COR-L47 (cell line): ENCODE measurements at places on chromosomes 6 and 20.
A peak's percentile ranks its signal among the peaks of the same experiment; 100 is the strongest.

DNA sequence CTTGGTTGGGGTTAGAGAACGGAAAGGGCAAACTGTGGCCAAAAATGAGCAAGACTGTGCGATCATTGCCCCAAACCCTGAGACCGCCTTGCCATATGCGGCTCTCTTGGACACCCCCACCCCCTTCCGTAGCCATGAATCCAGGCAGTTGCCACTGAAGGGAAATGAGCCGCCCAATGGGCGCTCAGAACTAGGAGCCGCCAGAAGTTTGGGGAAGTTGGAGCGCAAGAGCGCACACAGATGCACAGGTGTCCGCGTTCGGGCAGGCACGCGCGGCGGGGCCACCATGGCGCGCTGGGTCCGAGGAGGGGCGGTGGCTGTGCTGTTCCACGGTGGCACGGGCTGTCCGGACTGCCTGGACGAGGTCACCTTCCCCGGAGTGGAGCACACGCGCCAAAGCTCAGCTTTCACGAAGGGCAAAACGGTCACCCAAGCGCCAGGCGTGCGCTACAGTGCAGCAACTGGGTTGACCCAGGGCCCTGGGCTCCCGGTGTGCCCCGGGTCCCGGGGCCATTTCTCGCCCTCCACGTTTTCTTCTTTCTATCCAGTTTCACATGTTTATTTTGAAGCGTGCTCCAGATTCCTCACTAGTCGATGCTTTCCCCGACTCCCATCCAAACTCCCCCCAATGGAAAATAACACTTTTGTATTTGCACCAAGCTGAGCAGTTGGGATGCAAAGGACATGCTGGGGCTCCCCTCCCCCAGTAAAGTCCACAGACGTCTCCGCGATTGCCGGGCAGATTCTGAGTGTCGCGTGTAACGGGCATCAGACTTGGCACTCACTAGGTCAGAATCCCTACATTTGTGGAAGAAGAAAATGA is 906 bp upstream of the PDE10A start:
- no peak for DNase-seq

DNA sequence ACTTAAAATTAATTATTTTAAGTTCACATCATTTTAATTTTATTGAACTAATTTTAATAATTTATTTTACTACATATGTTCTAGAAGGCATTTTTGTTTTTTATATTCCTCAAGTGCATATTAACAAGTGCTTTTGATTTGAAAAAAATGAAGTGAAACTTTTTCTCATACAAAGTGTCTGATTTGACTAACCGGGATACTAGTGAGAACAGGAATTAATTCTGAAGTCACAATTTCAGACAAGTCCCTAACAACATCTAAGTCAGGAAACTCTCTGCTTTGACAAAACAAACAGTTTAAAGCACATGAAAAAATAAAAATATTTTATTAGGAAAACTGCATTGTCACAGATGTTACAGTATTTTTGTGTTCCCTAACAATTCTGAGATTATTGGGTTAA is 1166.3 kb upstream of the CITED2 start:
- no peak for DNase-seq

DNA sequence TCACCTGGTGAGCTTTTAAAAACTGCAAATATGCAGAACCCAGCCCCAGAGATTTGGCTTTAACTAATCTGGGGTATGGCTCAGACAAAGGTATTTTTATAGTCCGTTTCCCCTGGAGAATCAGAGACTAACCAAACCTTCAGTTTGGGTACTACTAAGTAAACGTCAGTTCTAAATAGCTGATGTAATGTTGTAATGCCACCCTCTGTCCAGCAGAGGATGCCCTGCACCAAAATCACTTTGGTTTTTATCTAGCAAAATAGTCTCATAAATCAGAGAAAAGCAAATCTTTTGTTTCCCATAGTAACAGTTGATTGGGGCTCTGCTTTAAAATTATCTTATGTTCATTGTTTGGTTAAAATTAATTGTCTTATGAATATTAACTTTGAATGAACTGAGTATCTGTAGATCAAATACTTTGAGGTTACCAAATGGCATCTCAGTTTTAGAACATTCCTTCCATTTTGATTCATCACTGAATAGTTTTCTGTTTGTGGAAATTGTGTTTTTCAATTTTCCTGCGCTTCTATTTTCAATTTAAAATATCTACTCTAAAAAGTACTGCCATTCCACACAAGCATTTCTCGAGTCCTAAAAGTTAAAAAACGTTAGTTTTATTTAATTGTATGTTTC is 278.3 kb upstream of the PLCB4 start:
- DNase-seq = peak; percentile 22

DNA sequence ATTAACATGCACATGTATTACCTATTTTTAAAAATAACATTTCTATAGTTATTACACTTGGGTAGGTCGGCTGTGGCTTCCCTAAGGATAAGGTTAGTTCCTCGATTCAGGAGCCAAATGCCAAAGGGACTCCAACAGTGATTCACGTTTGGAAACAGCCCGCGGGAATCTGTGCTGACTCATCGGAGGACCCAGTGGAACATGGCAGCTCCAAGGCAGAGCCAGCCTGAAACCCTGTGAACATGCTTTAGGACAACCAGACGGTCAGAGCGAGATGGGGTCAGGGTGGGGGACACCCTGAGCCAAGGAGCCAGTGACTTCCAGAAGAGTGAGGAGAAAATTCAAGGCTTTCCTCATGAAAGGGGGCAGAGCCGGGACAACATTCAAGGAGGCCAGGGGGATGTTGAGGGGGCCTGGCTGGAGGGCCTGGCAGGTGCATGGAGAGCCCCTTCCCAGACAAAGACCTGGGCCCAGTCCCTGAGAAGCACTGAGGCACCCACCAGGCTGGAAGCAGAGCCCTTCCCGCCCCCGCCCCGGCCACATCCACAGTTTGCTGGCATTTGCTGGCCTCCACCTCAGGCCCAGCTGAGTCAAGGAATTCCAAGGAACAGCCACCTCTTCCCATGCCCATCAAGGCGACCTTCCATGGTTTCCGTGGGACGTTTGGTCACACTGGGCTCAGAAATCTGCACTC is 133.2 kb downstream of the SNX5 start:
- DNase-seq = no peak

GRCh38 chr20:8066662-8067061 is 47.1 kb upstream of the TMX4 start:
- no peak for DNase-seq

GRCh38 chr6:113082745-113083144 is 735.6 kb downstream of the RFPL4B start:
- no peak for DNase-seq

DNA sequence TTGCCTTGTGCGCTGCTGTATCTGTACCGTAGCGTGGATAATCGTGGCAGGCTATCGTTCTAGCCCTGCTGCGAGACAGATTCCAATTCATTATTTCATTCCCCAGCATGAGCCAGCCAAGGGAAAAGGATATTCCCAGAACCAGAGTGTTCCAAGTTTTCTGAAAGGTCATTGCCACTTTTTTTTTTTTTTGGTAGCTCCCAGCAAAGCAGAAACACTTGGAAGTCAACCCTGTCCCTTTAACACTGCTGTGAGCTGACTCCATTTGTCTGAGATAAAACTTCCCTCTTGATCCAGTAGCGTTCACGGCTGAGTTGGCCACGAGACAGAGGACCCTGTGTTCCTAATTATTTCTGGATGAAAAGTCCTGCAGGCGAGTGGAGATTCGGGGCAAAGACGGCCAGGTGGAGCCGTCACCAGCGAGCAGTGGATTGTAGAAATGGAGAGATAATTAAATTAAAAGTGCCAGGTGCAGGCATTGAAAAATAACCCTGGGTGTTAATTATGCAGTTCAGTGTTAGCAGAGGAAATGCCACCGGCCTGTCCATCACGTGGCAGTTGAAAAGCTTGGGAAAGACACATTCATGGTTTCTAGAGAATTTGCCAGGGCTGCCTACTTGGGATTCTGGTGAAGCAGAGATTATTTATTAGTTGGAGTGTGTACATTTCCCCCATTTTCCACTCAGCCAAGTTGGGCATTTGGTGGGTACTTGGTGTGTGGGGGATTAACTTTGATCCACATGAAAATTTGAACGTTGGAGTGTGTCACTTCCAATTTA is 164.2 kb downstream of the SLC24A3 start:
- peak; percentile 46 for DNase-seq
